ENCODE measurements at places on chromosomes 7 and 10. TPM values are rescaled to one million over a fixed set of nuclear protein-coding genes. Genes with fewer than 3 reads are reported as not detected.

P4HA1 gene
- 59.5 TPM for total RNA-seq

TAS2R3 gene
- total RNA-seq, result not detected

DNA sequence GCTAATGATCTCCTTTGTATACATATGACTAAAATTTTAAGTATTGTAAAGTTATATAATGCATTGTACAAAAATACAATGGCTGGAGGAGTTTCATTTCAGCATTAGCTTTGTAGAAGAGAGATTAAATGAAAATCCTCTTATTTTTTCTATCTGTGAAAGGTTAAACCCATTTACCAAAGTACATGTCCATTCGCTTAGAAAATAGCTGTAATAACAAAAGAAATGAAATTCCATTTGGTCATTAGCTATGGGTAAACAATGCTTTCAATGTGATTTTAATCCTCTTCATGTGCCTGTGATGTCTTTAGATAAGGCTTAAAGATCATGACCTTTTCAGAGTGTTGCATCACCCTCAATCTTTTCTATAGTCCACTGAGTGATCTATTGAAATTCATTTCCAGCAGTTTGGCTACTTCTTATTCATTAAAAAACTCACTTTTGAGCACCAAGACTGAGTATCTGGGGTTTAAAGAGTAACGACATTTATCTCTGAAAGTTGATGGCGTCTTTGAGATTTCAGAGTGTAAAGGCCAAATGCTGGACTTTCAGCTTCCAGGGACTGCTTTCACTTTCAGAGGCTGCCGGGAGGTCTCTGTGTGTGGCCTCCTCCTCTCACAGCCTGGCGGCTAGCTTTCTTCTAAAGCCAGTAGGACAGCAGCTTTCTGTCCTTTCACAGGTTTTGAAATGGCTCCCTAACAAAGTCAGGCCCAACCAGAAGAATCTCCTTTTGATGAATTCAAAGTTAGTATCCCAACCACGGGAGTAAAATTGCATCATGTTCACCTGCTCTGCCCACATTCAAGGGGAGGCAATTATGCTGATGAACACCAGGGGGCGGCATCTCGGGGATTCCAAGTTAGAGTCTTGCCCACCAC, 701.4 kb upstream of the COBL start:
- DNase-seq, result no peak

DNA sequence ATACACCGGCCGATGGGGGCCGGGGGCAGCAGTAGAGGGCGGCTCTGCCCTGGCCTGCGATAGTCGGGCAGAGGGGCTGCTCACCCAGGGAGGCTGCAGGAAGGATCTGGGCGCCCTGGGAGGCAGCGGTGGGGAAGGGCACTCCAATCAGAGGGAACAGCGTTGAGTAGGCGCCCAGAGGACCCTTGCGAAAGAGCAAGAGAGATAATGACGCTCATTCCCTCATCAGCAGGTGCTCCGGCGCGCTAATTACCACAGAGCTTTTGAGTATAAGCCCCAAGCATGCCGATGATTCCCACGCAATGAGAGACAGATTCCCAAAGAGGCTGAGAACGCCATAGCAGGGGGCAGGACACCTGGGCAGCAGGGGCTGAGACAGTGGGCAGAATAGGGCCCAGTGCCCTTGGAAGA, 215.3 kb downstream of the MAD1L1 start:
- no peak for DNase-seq

DNA sequence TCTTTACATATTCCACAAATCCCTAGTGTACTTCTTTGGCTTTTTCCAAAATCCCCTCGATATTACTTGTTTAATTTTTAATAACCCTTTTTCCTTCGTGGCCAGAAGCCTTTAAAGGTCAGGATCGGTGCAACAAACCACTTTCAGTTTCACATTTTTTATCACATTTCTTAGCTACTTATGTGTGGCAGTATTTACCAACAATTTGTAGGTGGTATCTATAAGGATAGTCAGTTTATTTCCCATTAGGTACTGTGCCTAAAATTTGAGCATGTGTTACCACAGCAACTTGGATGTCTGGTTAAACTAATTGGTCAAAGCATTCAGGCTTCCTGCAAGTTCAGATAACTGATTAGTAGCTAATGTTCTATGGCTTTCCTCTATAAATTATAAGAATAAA, 104.9 kb downstream of the CDK14 start:
- DNase-seq, result no peak

ARHGEF35 gene
- total RNA-seq, result 1.5 TPM

DNA sequence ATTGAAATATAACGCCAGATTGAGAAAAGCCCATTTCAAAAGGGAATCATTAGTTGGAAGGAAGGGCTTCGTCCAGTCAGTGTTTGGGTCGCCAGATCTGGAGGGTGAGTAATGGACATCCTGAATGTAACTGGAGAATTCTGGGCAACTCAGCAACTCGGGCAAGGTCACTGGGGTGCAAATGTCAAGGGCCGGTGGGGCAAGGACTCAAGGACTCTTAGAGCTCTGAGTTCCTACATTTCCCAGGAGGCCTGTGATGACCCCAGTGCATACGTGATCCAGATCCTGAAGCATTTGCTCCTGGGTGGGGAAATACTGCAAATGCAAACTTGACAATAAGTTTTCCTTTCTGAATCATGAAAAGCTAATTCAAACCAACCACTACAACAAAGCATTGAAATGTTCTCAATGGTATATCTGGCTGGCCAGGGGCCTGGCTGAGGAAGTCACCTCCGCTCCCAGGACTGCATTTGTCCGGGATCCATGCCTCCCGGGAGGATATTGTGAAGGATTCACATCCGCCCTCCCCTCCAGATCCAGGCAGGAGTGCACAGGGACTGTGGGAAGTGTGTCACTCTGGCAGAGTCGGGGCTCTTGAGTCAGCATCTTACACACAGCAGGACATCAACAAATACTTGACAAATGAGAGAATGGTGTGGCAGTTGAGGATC, 164.0 kb downstream of the FANK1 start:
- no peak for DNase-seq

LIPK gene
- total RNA-seq, result not detected
